Activated T-cell treated with anti-CD3 and anti-CD28 coated beads for 1 hour (primary cell): ENCODE measurements at places on chromosomes 2 and 18.
A peak's percentile ranks its signal among the peaks of the same experiment; 100 is the strongest.

DNA sequence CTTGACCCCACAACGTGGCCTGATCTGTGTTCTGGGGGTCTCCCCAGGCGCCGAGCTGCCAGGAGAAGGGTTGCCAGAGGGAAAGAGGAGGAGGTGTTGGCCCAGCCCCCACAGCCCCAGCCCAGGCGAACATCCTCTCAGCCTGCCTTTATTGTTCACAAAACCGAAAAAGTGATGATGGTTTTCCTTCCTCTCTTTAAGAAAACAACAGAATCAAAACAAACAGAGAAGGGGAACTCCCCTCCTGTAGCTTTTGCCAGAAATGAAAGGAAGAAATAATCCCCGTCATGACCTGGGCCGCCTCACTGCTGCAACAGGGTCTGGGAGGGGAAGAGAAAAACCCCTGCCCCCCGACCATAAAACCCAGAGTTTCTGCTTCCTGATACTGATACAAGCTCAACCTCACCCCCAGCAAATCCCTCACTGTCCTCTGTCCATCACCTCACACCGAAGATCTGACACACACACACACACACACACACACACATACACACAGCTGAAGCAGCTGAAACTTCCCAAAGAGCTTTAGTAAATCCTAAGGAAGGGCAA is 52.0 kb downstream of the ZFP36L2 start:
- peak; percentile 56 for DNase-seq

GRCh38 chr18:28884304-28884703 is 707.4 kb upstream of the CDH2 start:
- DNase-seq = no peak

GRCh38 chr2:98072442-98072841 is 14.5 kb upstream of the VWA3B start:
- no peak for DNase-seq

DNA sequence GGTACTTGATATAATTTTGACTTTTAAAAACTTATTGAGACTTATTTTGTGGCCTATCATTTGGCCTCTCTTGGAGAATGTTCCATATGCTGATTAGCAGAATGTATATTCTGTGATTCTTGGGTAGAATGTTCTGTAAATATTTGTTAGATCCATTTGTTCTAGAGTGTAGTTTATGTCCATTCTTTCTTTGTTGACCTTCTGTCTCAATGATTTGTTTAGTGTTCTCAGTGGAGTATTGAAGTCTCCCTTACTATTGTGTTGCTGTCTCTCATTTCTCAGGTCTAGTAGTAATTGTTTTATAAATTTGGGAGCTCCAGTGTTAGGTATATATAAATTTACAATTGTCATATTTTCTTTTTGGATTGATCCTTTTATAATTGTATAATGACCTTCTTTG is 349.6 kb upstream of the CWC22 start:
- no peak for DNase-seq

- no peak for DNase-seq
These were observed 82.6 kb downstream of the PKP4 start for GRCh38 chr2:158539176-158540005.

DNA sequence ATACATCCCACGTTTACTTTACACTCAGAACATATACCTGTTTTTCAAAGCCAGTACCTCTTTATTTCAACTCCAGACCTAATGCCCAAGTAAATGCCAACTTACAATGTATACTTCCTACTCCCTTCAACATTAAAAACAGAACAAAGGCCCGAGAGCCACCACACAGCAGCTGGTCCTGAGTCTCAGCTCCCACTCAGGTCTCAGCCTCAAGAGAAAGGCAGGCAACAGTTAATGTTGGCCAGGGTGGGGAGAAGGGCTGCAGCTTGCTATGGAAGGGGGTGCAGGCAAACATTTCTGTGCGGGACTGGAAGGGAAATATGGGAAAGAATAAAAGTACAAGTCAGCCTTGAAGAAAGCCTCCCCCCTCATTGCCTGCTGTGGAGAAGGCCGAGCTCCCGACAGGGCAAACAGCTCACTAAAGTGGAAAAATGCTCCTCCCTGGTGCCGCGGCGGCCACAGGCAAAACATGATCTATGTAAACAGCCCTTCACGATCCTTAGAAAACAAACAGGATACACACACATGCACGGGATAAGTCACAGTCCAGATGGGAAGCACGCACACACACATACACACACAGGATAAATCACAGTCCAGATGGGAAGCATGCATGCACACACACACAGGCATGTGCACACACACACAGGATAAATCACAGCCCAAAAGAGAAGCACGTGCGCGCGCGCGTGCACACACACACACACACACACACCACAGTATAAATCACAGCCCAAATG is 67.4 kb downstream of the ADNP2 start:
- no peak for DNase-seq

DNA sequence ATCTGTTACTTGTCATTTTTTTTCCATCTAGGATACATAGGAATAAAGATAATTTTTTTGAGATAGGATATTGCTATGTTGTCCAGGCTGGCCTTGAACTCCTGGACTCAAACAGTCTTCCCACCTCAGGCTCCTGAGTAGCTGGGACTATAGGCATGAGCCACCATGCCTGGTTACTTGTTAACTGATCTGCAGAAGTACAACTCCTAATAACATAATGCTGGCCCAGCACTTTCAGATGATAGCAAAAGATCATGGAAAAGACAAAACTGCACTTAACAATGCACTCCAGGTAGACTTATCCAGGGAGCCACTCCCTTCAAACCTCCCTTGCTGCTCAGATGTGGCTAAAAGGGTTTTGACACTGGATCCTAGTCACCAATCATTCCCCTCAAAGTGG is 11.4 kb upstream of the CTDP1 start:
- no peak for DNase-seq

DNA sequence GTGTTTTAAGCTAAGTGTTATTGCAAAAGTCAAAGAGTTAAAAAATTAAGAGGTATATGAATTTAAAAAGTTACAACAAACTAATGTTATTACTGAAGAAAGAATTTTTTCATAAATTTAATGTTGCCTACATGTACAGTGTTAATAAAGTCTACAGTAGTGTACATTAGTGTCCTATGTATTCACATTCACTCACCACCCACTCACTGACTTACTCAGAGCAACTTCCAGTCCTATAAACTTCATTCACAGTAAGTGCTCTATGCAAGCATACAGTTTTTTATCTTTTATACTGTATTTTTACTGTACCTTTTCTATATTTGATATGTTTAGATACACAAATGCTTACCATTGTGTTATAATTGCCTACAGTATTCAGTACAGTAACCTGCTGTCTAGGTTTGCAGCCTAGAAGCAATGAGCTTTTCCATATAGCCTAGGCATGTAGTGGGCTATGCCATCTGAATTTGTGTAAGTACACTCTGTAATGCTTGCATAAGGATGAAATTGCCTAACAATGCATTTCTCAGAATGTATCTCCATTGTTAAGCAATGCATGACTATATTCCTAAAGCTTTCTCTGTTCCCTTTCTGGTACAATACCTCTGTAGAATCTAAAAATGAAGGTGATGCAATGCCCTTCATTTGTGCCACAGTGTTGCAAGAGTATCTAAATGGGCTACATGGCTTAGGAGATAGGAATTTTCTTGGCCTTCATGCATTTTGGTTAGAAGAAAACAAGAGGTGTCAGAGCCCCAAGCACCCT is 370.8 kb upstream of the NT5C1B start:
- DNase-seq = no peak
